ENCODE measurements at places on chromosomes 5 and 9.
A peak's percentile ranks its signal among the peaks of the same experiment; 100 is the strongest.

- DNase-seq, result no peak
These were observed 2.9 kb upstream of the LCP2 start for GRCh38 chr5:170300361-170301013.

DNA sequence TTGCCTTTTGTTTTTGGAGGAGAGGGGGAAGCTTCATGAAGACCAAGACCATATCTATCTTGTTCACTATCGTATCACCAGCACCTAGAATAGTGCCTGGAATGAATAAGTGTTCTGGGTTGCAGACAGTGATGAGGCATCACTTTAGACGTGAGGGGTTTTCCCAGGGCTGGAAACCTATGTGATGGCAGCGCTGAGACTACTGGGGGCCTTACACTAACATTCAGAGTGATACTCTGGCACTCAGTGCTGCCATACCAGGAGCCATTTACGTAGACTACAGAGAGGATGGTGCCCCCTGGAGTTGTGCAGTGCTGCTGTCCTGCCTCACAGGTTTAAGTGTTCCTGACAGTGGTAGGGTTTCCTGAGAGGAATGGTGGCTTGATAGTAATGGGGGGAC is 6.9 kb downstream of the CCL19 start:
- DNase-seq, result no peak

DNA sequence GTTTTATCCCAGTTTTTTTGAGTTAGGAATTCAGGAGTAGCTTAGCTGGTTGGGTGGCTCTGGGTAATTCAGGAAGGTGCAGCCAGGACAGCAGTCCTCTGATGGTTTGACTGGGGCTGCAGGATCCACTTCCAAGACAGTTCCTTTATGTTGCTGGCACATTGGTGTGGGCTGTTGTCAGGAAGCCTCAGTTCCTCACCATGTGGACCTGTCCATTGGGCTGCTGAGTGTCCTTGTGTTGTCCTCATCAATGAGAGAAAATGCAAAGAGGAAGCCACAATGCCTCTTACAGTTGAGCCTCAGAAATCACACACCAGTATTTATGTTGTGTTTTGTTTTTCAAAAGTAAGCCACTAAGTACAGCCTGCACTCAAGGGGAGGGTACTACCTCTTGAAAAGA is 140.9 kb downstream of the MAST4 start:
- DNase-seq, result no peak

DNA sequence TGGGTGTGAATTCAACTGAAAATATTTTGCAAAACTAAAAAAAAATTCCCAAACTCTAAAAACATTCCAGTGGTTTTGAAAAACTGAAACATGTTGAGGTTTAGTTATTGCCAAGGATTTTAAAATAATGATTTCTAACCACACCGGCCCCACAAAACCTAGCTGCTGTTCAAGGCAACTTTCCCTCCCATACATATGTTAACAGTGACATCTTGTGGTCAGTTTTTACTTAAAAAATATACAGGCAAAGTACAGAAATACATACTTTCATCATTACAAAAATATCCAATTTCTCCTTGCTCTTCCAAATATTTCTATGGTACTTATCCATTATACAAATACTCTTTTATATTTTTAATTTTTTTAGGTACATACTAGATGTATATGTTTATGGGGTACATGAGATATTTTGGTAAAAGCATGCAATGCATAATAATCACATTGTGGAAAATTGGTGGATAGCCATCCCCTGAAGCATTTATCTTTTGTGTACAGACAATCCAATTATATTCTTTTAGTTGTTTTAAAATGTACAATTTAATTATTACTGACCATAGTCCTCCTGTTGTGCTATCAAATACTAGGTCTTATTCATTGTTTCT is 34.4 kb upstream of the MRPS30 start:
- no peak for DNase-seq

DNA sequence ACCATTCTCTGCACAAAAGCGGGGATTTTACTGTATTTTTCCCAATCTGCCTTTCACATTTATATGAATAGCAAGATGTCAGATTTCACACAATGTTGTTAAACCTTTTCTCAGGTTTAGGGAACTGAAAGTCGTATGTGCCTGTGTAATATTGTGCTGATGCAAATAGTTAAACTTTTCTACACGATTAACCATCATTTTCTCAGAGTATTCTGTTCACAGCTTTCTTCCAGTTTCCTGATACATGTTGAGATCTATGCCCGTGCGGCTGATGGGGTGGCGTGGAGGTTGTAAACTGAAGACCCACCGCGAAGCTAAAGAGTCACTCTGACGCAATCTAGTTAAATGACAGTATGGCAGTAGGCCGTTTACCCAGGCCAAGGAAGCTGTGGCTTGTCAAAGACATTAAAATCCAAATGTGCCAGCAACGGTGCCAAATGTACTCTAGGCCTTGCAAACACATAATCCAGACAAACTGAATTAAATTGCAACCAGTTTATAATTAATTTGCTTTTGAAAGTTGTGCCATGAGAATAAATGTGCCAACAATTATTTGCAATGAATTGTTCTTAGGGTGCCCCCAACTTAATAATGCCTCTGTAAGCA is 145.7 kb downstream of the EBF1 start:
- no peak for DNase-seq

GRCh38 chr9:131839281-131840084 is 99.6 kb upstream of the RAPGEF1 start:
- DNase-seq, result peak; percentile 11

GRCh38 chr5:6705959-6706358 is 7.3 kb upstream of the TENT4A start:
- DNase-seq, result no peak

GRCh38 chr9:37732952-37733351 is 20.7 kb upstream of the TRMT10B start:
- no peak for DNase-seq

DNA sequence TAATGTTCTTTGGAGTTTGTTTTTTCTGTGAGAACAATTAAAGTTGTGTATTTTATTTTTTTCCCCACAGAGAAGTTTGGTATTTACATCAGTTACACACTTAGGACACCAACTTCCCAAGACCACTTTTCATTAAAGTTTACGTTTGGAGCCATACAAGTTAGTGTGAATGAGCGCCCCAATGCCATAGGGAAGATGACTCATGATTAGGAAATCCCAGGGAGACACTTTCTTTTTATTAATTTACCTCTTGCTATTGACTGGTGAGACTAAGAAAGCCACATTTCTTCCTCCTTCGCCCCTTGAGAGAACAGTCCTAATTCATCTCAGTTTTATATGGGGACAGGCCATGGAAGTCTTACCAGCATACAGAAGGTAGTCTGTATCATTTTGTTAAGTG is 57.1 kb downstream of the EDIL3 start:
- no peak for DNase-seq

GRCh38 chr5:10195301-10195700 is 54.4 kb downstream of the ATPSCKMT start:
- DNase-seq, result no peak

All from activated CD8-positive, alpha-beta memory T cell treated with anti-CD3 and anti-CD28 coated beads for 1 hour (primary cell).